ENCODE measurements at places on chromosomes 16 and 17.

DNA sequence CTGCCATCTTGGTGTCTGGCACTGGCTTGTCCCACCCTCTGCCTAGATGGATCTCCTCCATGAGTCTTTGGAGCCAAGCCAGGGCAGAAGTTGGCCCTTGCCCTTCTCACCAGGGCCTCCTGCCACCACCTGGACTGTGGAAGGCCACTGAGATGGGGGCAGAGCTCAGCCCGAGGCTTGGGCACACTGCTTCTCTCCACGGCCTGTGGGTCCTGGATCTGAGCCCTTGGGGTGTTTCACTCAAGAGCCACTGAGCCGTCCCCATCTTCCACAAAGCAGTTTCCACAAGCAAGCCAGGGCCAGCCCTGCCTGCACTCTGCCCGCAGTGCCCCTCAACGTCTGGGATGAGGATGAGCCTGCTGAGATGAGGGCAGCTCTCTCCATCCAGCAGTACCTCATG, 16.7 kb upstream of the CD300A start:
- DNase-seq: no peak

- DNase-seq: no peak
These were observed 87.9 kb downstream of the AIPL1 start for GRCh38 chr17:6346986-6347385.

- DNase-seq: no peak
These were observed 48.0 kb downstream of the ACTG1 start for GRCh38 chr17:81464586-81464985.

DNA sequence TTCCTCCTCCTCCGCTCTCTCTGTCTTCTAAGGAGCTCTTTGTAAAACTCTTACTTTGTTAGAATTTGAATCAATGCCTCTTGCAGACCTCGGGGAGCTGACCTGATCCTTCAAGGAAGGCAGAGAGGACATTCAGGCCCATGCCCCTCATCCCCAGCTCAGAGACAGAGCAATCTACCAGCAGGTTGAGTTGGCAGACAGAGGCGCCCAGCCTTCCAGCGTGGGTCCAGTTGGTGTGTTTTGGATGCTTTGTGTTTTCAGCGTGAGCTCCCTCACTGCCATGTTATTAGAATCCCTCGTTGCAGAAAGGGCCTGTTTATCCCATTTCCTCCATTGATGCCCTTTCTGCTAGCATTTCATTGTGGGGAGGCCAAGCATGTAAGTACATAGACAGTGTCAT, 167.1 kb downstream of the CMIP start:
- DNase-seq: no peak

All from RPMI7951 (cell line).